Daoy (cell line): ENCODE measurements at places on chromosomes 12 and 14.

GRCh38 chr14:39827901-39828655 lies 395.8 kb upstream of the FBXO33 start:
- no peak for DNase-seq

DNA sequence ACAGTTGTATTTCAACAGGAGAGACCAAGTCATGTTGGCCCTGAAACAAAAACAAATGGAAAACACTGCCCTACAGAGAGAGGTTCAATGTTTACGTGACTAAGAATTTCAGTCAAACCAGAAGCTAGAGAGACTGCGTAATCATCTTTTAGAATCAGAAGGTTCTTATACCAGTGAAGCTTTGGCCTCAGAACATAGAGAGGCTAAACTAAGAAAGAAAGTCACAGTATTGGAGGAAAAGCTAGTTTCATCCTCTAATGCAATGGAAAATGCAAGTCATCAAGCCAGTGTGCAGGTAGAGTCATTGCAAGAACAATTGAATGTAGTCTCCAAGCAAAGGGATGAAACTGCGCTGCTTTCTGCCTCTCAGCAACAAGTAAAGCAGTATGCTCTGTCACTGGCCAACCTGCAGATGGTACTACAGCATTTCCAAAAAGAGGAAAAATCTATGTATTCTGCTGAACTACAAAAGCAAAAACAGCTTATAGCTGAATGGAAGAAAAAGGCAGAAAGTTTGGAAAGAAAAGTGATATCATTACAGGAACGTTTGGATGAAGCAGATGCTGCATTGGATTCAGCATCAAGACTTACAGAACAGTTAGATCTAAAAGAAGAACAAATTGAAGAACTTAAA lies 32.5 kb upstream of the NUAK1 start:
- DNase-seq: no peak

DNA sequence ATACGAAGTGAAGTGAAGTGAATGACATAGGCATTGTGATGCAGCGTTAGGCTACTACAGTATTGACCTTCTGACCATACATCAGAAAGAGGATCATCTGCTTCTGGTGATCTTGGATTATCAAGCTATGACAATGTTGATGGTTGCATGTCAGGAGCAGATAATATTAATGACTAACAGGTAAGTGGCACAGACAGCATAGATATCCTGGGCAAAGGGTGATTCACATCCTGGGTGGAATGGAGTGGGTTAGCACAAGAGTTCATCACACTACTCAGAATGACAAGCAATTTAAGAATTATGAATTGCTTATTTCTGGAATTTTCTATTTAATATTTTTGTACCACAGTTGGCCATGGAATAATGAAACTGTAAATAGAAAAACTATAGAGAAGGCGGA lies 397.9 kb upstream of the ATP2B1 start:
- no peak for DNase-seq

GRCh38 chr14:47389535-47389934 lies 285.9 kb downstream of the MDGA2 start:
- DNase-seq: no peak

GRCh38 chr12:46154221-46154985 lies 114.4 kb downstream of the SLC38A1 start:
- peak; percentile 67 for DNase-seq
